Activated CD8-positive, alpha-beta memory T cell treated with anti-CD3 and anti-CD28 coated beads for 36 hours (primary cell): ENCODE measurements at places on chromosomes 16 and 17. TPM values are rescaled to one million over a fixed set of nuclear protein-coding genes. Genes with fewer than 3 reads are reported as not detected.

The CD300LB gene
- not detected for total RNA-seq

The TMIGD1 gene
- not detected for total RNA-seq

The ACSM2A gene
- not detected for total RNA-seq

The GLIS2 gene
- total RNA-seq = 0.15 TPM

The SBK1 gene
- total RNA-seq = 2.6 TPM

The CD300E gene
- not detected for total RNA-seq

The KRTAP9-4 gene
- not detected for total RNA-seq

The HS3ST2 gene
- total RNA-seq = not detected

The PTGES3L gene
- total RNA-seq = 0.80 TPM

The CLEC18A gene
- not detected for total RNA-seq

The EPX gene
- not detected for total RNA-seq

The RAB40B gene
- 2.4 TPM for total RNA-seq

The STX1B gene
- 0.15 TPM for total RNA-seq

The ANKRD40CL gene
- total RNA-seq = not detected

The CDH5 gene
- total RNA-seq = not detected

The ZNF597 gene
- total RNA-seq = 2.2 TPM

The TBC1D3I gene
- 0.36 TPM for total RNA-seq

The DNAAF8 gene
- total RNA-seq = 0.32 TPM

The TELO2 gene
- 89.3 TPM for total RNA-seq

The TBX6 gene
- 1.7 TPM for total RNA-seq

The SLC47A1 gene
- 0.30 TPM for total RNA-seq

The C17orf50 gene
- total RNA-seq = not detected

The TBC1D3B gene
- 3.3 TPM for total RNA-seq

The ATAD5 gene
- total RNA-seq = 32.1 TPM

The PDK2 gene
- 18.5 TPM for total RNA-seq

The CYBC1 gene
- total RNA-seq = 201 TPM

The KCNJ18 gene
- not detected for total RNA-seq

The PYY gene
- not detected for total RNA-seq

The CCDC40 gene
- total RNA-seq = 2.6 TPM
